Cerebellar nuclear complex (tissue), 1 donor: ENCODE measurements at places on chromosomes 4 and X.

GRCh38 chr4:7185487-7186030, 6.8 kb upstream of the SORCS2 start:
- DNase-seq: no peak

DNA sequence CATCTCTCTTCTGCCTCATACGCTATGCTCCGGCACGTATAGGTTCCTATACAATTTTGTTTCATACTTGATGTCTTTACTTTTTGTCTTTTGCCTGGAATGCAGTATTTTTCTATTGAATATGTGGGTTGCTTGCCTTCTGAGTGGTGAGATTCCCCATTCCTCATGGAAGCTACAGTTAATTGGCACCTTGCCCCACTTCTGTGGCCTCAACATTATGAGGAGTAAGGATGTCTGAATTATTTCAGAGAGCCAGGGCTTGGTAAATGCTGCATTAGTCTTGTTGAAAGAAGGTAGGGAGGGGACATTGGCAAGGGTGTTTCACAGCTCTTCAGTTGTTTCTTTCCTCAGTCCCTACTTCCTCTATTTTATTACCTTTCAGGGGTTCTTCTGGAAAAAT, 23.0 kb downstream of the CDKL5 start:
- DNase-seq: no peak

DNA sequence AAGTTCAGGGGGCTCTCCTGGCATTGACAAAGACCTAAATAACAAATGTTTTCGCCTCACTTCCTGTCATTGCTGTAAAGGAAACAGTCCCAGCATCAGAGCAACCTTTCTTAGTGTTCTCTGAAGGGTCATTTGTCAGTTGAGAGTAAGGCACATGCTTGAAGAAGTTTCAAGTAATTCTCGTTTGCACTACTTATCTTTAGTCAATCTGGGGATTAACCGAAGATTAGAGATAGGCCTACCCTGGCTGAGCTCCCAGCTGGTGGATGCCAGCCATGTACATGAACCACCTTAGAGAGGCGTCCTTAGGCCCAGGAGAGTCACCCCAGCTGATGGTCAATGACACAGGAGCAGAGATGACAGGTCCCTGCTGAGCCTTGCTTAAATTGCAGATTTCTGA, 189.9 kb upstream of the PGRMC2 start:
- no peak for DNase-seq

DNA sequence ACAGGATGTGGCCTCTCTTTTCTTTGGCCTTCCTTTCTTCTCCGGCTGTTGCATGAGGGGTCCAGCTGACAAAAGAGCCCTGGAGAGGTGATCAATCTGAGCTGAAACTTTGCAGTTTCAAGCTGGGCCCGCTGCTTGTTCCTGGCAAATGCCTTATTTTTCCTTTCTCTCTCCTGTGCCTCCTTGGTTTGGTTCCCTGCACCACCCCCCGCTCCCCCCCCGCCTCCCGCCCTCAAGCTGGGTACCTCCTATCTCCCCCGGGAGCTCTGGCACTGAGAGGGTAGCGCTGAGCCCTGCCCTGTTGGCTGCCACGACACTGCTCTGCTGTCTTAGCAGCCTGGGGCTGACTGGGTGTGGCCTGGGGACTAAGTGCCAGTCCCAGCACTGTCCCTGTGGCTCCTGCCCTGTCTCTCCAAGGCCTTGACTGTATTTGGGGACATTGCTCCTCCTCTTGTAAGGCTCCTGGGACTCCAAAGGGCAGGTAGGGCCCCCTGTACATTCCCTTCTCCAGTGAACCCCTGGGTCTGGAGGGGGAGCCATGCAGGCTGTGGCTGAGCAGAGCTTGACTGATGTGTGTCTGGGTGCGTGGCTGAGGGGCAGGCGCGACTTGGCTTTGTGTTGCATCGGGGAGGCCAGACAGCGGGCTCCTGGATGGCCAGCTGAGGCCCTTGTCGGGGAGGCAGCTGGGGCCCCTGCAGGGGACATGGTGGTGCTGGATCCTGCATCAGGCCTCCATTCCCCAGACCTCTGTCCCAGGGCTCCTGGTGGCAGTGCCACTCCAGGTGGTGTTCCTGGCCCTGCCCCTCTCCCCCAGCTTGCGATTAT, 1.1 kb downstream of the PLXNA3 start:
- DNase-seq: no peak

DNA sequence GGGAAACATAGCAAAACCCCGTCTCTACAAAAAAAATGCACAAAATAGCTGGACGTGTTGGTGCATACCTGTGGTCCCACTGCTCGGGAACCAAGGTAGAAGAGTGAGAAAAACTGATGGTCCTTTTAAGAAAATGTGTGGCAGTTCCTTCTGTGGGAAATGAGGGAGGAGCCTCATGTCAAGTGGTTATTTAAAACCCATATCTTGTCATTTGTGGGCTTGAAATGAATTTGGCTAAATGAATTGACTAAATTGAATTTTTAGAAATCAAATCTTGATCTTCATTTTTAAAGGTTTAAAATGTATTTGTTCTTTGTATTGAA, 16.2 kb upstream of the LAMP2 start:
- no peak for DNase-seq

DNA sequence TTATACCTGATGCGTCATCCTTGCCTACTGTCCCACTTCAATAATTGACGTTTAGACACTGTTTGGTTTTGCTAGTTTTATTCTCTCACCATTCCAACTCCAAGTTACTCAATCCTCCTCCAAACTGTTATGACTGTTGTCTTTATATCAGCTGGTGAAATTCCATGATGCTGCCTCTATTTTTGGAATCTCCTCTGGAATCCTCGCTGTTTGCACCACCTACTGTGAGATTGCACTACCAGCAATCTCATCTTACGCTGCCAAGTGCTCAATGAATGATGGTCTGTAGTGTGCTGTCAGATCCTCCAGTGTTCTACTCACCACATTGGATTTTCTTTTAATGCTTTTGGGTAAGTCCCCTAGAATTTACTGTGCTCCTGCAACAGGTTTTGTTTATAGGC, 13.2 kb upstream of the PCDH18 start:
- no peak for DNase-seq

DNA sequence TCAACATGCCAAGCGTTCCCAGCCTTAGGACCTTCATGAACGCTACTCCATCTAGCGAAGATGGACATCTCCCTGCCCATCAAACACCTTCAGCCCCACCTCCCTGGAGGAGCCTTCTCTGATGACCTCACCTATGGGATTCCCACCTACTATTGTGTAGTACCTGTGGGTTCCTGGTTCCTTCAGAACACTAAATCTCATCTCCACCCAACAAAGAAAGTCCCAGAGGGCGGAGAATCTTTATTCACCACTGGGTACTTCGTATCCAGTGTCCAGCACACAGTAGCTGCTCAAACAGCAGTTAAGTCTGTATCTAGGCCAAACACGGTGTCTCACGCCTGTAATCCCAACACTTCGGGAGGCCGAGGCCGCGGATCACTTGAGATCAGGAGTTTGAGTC, 10.1 kb downstream of the RBM47 start:
- no peak for DNase-seq

DNA sequence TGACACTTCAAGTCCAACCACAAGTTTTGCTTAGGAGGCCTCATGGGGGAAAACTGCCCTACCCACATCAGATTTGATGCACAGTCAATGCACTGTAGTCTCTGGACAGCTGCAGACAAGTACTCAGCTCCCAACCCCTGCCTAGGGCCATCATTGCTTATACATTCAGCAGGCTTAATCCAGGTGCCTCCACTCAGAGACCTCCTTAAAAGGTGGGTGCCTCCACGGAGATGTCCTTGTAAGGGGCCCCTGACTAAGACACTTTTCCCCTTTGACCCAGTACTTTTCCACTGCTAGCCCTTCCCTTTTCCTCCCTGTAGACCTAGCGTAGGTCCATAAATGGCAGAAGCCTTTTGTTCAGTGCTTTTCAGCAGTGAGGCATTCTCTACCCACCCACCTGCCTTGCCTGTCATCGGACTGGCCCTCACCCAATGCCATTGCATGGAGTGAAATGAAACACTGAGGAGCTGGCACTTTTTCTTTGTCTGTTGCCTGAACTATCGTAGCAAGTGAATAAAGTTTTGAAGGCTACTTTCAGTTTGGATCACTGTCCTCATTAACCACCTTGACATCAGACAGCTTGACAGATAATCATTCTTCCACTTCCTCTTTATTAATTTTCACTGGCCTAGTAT, 23.8 kb upstream of the PLK4 start:
- DNase-seq: no peak

DNA sequence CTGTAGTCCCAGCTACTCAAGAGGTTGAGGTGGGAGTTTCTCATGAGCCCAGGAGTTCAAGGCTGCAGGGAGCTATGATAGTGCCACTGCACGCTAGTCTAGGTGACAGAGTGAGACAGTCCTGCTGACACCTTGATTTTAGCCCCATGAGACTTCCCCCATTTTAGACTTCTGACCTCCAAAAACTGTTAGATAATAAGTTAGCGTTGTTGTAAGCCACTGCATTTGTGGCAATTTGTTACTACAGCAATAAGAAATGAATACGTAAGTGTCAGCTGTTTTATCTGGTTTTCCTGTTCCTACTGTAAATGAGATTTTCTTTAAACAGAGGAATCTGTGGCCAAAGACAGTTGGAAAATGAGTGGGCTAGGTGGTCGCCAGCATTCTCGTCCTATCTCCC, 83.9 kb downstream of the ARHGAP10 start:
- no peak for DNase-seq

GRCh38 chr4:105133976-105134375, 12.7 kb upstream of the TET2 start:
- DNase-seq: no peak

DNA sequence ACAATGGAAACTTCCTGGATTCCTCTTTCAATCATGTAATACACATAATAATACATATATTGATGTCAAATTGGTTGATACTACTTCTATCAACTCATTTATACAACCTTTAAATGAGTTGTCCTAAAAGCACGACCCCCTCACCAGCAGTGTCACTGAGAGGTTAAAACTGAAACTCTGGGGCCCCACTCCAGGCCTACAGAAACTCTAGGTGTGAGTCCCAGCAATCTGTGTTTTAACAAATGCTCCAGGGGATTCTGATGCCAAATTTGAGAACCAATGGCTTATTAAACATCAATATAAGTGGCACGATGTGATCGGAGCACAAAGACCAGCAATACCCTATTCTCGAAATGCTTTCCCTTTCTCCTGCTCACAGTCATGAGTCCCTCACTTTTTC, 47.9 kb downstream of the ATP8A1 start:
- DNase-seq: no peak

GRCh38 chr4:15598644-15599043, 56.5 kb downstream of the FBXL5 start:
- DNase-seq: no peak
